NCI-H526 treated with DMSO at 0.1 percent for 48 hours (cell line): ENCODE measurements at places on chromosomes 7 and 10.

DNA sequence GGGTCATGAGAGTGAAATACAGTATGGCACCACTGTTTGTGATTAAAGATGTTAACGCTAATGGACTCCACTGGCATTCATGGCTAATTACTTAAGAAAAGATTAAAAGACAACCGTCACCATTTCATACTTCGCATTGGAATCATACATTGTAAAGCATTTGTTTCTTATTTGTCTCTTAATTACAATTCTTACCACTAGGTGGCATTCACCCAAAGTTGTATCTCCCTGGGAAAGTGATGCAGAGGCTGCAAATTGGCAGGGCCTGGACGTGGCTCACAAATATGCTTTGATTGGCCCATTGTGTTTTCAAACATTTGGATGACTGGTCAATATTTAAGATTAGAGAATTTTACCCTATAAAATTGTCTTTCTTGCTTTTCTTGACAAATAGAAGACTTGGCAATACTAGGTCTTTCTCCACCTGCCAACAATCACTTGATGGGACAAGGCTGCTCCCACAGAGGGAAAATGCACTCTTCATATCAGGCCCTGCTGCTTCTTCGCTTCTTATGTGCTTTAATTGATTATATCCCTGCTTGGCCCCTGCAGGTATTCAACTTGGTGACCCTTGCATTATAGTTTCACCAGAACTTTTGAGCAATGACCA lies 72.1 kb upstream of the STARD3NL start:
- DNase-seq: peak; percentile 45

DNA sequence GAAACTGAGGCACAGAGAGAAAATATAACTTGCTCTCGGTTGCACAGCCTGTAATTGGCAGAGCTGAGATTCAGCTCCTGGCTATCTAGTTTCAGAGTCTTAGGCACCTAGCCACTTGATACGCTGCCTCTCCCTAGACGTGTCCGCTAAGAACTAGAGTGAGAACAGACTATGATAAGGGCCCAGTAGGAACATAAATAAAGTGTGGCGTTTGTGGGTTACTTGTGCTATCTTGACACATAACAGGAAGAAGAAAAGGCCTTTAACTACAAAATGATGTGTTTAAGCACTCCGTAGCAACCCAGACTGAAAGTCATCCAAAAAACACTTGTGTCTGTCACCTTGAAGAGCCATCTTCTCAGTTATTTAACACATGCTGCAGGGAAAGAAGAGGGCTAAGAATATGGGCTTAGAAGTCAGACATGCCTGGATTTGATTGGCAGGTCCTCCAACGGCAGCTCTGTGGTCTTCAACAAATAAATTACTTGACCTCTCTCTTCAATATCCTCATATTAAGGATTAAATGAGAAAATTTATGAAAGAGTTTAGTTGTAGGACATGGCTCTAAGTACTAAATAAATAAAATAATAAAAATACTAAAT lies 96.2 kb downstream of the SGMS1 start:
- no peak for DNase-seq

- DNase-seq: no peak
These were observed 758 bp downstream of the DPCD start for GRCh38 chr10:101588879-101589278.

DNA sequence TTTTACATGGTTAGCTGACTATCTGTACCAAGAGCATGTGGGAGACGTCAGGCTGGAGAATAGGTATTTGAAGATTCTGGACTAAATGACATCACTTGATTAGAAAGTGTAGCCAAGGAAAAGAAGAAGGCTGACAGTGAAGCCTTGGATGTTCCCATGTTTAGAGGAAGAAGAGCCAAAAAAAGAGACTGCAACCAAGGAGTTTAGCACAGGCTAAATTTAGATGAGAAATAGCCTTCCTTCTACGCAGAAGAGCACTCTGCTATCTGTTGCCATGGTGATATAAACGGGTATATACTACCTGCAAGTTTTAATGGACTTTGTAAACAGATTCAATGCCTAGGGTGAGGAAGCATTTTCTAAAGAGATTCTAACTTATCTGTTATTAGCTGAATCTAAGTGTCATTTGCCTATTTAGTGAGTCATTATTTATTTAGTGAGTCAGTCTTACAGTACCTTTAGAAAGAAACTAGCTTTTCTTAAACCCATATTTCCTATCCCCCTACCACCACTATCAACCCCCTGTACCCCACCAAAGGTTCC lies 69.8 kb downstream of the CDK6 start:
- DNase-seq: peak; percentile 14
